ENCODE measurements at places on chromosomes 5 and 9.

DNA sequence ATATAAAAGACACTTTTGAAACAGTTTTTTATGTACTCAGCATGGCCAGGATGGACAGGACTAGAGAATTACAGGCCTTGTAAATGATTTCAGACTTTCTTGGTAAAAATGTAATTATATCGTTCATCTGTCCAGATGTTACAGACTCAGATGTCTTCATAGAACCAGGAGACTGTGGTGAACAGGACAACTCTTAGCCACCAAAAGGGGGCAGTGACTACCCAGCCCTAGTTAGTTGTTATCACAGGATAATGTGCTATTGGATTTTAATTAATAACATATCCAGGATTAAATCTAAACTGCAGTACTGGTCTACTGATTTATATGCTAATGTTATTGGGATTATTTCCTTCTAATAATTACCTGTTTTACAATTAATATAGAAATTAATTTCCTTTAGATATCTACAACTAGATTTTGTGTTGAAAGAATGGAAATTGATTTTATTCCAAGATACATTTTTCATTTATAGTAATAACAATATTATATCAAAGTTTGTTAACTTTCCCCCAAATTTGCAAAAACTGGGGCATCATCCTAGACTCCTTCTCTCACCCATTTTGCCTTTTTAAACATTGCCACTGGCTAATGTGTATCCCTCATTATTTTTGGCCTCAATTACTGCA lies 99.4 kb downstream of the MTREX start:
- peak; percentile 24 for DNase-seq

GRCh38 chr9:129458663-129459546 lies 162.0 kb downstream of the C9orf50 start:
- peak; percentile 59 for DNase-seq

DNA sequence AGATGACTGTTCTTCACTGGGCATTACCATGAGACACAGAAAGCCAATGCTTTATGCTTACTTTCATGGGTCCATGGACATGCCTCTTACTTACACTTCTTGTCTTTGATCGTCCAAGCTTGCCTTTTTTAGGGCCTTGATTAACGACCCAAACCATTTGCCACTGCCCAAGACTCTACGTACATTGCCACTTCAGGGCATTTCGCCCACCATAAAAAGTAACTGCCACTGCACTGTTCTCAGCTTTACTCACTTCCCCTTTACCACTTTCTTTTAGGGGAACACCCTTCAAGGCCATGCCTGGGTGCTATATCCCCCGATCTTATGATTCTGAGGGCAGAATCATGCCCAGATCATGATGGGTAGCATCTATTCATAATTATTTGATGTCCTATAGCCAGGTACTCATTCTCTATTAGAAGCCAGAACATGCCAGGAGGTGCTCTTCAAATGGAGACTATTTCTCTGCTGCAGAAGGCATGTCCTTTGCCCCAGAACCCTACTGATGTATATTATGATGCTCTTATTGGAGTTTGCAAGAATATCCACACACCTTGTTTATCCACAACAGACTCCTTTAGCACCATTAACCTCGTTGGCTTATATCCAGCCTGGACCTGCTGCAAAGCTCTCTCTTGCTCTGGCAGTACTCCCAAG lies 64.1 kb upstream of the RAD23B start:
- DNase-seq = peak; percentile 50

- no peak for DNase-seq
Measured at GRCh38 chr9:129005336-129005997, 22.7 kb downstream of the SH3GLB2 start.

- DNase-seq = no peak
Measured at GRCh38 chr5:135333732-135334515, 65.1 kb downstream of the MACROH2A1 start.

GRCh38 chr9:14497476-14497875 lies 183.5 kb upstream of the NFIB start:
- no peak for DNase-seq

GRCh38 chr9:99169982-99170761 lies 51.6 kb downstream of the ALG2 start:
- DNase-seq = no peak

- DNase-seq = no peak
Measured at GRCh38 chr9:122179054-122179689, 19.5 kb downstream of the MORN5 start.

- no peak for DNase-seq
Measured at GRCh38 chr9:12702160-12702758, 9.1 kb downstream of the TYRP1 start.

DNA sequence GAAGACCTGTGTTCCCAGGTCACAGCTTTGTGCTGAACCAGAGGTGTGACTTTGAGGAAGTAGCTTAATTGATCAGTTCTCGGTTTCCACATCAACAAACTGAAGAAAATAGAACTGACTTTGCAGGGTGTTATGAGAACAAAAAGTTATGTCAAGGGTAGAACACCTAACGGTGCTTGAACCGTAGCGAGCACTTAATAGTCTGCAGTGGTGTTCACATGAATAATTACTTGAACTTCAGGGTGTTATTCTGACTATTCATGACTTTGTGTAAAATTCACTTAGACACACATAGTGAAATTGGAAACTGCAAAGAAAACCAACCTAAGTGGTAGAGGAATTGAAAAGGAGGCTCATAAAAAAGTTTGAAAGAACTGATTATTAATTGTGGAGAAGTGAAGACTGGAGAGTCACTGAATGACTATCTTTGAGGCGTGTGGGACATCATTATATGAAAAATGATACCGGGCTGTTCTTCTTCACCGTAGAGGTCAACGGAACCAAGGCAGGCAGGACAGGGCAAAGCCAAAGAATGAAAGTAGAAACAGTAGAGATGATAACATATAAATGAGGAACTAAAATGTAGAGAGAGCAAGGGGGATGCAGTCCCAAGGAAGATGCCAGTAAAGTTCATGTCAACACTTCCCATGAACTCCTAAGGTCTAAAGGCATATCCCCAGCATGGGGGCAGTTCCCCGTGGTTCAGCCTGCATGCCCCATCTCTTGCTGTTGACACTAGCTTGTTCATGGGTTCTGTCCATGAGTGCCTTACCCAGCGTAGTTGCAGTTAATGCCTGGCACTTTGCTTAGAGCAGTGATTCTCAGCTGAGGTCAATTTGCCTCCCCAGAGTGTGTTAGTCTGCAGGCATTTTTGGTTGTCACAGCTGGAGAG lies 118.7 kb downstream of the ZNF462 start:
- DNase-seq = no peak

- DNase-seq = peak; percentile 26
Measured at GRCh38 chr5:168303393-168304025, 12.1 kb downstream of the WWC1 start.

- no peak for DNase-seq
Measured at GRCh38 chr5:72448368-72448767, 58.8 kb downstream of the ZNF366 start.

- DNase-seq = peak; percentile 55
Measured at GRCh38 chr5:88833371-88834130, 49.4 kb downstream of the MEF2C start.
